Fibroblast of lung (primary cell): ENCODE measurements at places on chromosomes 5 and 9. TPM values are rescaled to one million over a fixed set of nuclear protein-coding genes. Genes with fewer than 3 reads are reported as not detected.

INSL6 gene
- not detected in 2 replicates for total RNA-seq

FOXD4L5 gene
- total RNA-seq = under 0.01 TPM in 2 replicates

PDLIM4 gene
- total RNA-seq = 44.4 and 67.2 TPM in 2 replicates

CCL21 gene
- not detected in 2 replicates for total RNA-seq

EGFL7 gene
- total RNA-seq = 6.2 and 7.9 TPM in 2 replicates

ANKRD31 gene
- total RNA-seq = 0.26 and 0.33 TPM in 2 replicates

- DNase-seq = no peak
Measured at GRCh38 chr5:126437721-126438120, 14.5 kb downstream of the GRAMD2B start.

DNA sequence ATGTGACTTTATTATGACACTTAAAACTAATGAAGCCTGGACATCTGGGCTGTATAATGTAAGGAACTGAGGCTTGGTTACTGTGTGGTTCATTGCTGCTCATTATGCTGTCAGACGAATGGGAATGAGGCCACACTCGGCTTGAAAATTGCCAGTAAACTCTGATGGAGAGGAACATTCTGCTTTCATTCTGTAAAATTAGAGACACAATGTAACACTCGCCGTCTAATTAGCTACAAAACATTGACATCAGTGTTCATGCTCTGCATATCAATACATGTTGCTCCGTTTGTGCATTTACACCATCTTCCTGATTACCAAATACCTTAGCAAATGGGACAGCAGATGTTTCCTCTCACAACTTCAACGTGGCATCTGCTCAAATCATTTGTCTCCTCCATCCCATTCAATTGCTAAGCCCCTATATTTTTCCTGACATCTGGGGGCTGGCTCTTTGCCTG lies 133.0 kb downstream of the SLC28A3 start:
- DNase-seq = peak; percentile 58

- DNase-seq = no peak
Measured at GRCh38 chr5:157892974-157893373, 34.0 kb upstream of the CLINT1 start.

GRCh38 chr9:127815512-127816361 lies 13.1 kb downstream of the FPGS start:
- no peak for DNase-seq

- peak; percentile 41 for DNase-seq
Measured at GRCh38 chr9:130869250-130869649, 27.4 kb downstream of the QRFP start.

DNA sequence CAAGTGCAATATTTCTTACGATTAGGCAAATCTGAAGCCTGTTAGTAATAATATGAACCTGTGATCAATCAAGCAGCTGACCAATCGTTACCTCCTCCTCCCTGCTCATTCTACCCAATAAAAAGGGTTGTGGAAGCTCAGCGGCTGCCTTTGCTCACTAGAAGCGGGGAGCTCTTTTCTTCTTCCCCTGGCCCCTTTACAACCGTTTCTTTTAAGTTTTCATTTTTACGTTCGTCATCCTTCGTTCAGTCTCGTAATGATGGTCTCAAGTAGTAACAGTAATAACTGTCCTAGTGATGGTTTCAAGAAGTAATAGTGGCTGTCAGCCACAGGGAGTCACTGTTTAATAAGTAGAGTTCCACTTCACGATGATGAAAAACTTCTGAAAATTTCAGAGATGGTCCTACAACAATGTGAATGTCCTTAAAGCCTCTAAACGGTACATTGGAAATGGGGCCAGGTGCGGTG lies 6.2 kb downstream of the UGT3A2 start:
- DNase-seq = no peak

DNA sequence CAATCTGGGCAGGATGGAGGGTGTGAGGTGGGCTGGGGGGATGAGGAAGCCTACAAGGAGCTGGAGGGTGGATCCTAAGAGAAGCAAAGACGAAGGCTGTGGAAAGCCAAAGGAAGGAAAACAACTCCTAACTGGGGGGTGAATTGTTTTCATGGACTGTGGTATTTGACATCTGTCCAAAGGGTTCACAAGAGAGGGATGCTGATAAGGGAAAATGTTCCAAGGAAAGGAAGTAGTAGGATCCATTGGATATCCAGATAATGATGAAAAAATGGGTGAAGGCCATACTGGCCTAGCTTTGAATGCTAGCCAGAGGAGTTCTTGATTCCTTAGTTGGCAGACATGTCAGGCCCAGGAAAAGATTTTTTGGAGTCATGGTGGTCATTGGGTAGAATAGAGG lies 51.8 kb upstream of the FOXI1 start:
- DNase-seq = no peak

GRCh38 chr5:89065919-89066318 lies 182.9 kb upstream of the MEF2C start:
- DNase-seq = no peak

DNA sequence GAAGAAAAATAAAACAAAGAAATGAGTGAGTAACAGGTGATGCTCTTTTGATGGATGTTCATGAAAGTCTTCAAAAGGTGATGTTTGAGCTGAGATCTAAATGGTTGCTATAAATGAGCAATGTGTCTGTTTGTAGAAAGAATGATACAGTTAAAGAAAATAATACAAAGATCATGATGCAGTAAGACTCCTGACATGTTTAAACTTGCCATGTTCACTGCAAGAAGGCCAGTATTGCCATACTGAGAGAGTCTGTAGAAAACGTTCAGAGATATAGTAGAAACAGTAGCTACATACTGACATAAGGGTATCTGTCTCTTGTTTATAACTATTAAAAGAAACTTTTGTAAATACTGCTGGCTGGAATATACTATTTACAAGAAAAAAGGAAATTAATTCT lies 1609.2 kb upstream of the ACO1 start:
- DNase-seq = no peak

DNA sequence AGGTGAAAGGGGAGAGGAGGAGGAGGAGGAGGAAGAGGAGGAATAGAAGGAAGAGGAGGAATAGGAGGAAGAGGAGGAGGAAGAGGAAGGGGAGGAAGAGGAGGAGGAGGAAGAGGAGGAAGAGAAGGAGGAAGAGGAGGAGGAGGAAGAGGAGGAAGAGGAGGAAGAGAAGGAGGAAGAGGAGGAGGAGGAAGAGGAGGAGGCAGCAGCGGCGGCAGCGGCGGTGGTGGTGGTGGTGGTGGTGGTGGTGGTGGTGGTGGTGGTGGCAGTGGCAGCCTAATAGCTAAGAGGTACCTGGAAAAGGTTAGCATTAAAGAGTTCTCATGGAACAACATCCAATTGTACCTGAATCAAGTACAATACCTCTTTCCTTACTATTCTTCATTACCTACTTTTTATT lies 32.5 kb downstream of the UBAP2 start:
- DNase-seq = no peak

- no peak for DNase-seq
Measured at GRCh38 chr5:74304536-74304935, 336.0 kb downstream of the ENC1 start.

- DNase-seq = peak; percentile 39
Measured at GRCh38 chr5:68962757-68963484, 130.9 kb upstream of the SLC30A5 start.
